ENCODE measurements at places on chromosomes 2 and 18. TPM values are rescaled to one million over a fixed set of nuclear protein-coding genes. Genes with fewer than 3 reads are reported as not detected.

- no peak for DNase-seq
These were observed 28.7 kb upstream of the LYPD6B start for GRCh38 chr2:149009576-149010461.

DNA sequence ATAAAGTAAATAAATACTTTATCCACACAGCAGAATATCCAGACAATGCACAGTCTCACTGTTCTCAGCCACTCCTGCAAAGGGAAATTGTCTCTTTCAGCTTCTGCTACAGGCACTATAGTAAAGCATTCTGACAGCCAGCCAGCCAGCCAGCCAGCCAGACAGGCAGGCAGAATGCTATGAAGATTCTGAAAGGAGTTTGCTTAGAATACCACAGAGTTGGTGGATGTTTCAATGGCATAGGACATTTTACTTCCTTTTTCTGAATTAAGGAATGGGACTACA is 116.1 kb upstream of the CYP26B1 start:
- DNase-seq: no peak

GRCh38 chr18:62808123-62808522 is 92.8 kb downstream of the PHLPP1 start:
- DNase-seq: no peak

DNA sequence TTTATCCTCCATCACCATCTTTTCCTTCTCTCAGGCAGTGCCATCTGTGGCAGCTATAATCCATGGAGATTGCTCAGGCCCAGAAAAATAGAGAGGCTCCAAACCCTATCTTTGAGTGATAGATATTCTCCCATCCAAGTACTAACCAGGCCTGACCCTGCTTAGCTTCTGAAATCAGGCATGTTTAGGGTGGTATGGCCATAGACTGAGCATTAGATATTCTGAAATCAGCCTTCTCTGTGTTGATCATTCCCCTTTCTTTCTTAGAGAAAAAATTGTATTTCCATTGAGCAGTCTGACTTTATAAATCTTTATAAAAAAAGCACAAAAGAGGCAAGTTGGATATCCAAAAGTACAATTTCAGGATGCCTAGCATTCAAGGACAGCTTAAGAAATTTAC is 131.5 kb upstream of the ACVR2A start:
- no peak for DNase-seq

GRCh38 chr2:110960954-110961353 is 159.8 kb upstream of the BCL2L11 start:
- no peak for DNase-seq

GRCh38 chr18:47345291-47345690 is 93.8 kb upstream of the SKOR2 start:
- DNase-seq: no peak

DNA sequence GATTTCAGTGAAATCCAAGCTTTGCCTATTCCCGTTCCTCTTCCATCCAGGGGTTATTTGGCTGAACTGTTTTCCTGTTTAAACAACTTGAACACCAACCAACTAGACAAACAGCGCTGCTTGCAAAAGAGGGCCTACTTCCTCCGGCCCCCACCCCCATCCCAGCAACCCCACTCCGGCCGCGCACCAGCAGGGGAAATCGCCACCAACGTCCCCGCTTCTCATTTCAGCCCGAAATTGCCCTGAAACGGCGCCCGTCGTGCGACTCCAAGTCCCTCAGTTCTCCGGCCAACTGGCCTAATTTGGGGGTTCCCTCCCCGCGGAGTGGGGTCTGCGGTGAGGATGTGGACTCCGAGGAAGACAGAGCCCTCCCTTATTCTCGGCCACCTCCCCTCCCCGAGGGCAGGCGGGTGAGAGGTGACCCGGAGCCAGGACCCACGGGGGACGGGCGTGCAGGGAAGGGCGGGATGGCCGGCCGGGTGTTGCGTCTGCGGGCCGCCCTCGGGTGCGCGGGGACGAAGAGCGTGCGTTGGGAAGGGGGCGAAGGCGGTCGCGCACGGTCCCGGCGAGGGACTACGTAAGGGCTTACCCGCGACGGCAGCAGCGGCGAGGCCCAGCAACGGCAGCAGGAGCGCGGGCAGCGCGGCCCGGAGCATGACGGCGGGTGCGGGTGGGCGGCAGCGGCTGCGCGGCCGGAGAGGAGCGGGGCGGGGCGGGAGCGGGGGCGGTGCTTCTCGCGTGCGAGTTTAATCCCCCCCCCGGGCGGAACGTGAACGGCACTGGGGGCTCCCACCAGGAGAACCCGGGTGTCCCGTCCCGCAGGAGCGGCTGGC is at the start of gene CD302:
CD302 (minus strand) TSS at position 666 of the 833 bp plus-strand sequence; CDS start at position 656, 10 bp downstream.
- DNase-seq: peak; percentile 85

GRCh38 chr2:171652416-171652785 is 34.9 kb upstream of the DYNC1I2 start:
- DNase-seq: no peak

- DNase-seq: peak; percentile 53
These were observed 87.3 kb upstream of the OTOS start for GRCh38 chr2:240227538-240228428.

DNA sequence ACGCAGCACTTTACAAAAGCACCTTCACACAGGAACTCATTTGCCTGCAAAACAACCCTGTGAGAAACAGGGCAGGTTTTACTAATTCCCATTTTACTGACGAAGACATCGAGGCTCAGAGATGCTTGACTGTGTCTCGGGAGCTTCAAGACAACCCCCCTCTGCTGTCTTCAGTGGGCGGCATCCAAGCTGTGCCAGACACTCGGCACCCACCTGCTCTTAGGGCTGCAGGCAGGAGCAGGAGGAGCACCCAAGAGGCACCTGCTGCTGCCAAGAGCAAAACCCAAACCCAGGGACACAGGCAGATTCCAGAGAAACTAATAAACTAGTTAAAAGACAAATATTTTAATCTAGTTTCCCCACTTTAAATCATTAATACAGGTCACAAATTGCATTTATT is 67.9 kb downstream of the PPP4R1 start:
- DNase-seq: no peak

GRCh38 chr2:30527411-30527810 is 80.4 kb downstream of the LCLAT1 start:
- DNase-seq: no peak

- DNase-seq: peak; percentile 81
These were observed 33.3 kb upstream of the KLF11 start for GRCh38 chr2:10009811-10010781.

- DNase-seq: no peak
These were observed 112.7 kb downstream of the LCLAT1 start for GRCh38 chr2:30559544-30560275.

GRCh38 chr18:57775937-57776336 is 27.2 kb downstream of the ATP8B1 start:
- DNase-seq: no peak

DNA sequence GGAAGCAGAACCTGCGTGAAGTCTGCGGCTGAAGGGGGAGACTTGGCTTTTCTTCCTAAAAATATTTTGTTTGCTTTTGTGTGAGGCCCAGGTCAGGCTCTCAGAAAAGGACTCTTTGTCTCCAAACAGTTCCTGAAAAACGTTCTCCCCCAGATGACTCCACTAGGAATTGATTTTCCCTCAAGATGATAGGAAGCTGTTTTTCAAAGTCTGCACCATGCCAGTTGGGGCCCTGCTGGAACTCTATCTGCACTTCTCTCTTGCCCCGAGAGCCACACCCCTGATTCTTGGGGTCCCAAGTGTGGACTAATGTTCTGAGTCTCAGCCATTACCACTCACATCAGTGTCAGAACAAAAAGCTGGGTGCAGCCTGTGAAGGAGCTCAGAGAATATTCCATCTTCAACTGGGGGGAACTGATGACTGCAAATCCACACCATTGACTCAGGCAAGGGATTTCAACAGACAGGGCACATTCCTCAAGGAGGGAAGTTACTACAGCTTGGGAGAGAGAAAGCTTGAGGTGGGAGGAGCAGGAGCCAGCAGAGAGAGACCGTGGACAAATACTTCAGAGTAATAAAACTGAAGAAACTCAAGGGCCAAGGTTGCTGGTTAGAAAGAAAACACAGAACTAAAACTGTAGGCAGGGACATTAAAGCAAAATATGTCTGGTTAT is 768.3 kb downstream of the RNF144A start:
- DNase-seq: no peak

- no peak for DNase-seq
These were observed 965.2 kb downstream of the BCL11A start for GRCh38 chr2:59588286-59588685.

DNA sequence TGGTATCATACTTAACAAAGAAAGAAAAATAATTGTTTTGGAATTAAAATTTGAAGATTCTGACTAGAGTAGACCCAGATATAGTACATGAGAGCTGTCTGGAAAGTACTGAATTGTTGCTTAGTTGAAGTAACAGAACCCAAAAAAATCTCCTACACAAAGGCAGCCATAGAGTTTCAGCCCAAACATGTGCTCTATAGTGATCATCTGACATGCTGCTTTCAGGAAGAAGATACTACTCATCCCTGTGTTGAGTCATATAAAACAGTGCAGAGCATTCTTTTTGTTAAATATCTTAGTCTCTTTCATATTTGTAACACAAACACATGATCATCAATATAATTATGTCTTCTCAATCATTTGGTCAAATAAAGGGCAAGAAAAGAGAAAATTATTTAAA is 84.8 kb upstream of the PTPRM start:
- DNase-seq: no peak

- no peak for DNase-seq
These were observed 361.8 kb upstream of the PIK3C3 start for GRCh38 chr18:41593171-41593675.

DNA sequence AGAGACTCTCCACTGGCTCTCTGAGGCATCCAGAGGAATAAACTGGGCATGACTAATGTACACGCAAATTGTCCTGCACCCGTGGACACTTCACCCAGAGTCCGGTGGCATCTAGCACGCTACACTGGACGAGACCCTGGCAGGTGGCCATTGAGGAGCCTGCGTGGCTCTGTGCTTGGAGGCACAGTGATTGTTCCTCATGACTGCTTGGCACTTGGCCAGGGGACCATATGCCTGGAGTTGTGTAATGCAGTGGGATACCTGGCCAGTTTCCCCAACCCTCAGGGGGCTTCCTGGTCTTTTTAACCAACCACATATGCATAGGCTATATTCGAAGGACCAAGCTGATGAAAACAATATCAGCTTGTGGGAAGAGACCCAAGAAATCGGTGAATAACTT is 66.6 kb downstream of the MTCL1 start:
- no peak for DNase-seq

DNA sequence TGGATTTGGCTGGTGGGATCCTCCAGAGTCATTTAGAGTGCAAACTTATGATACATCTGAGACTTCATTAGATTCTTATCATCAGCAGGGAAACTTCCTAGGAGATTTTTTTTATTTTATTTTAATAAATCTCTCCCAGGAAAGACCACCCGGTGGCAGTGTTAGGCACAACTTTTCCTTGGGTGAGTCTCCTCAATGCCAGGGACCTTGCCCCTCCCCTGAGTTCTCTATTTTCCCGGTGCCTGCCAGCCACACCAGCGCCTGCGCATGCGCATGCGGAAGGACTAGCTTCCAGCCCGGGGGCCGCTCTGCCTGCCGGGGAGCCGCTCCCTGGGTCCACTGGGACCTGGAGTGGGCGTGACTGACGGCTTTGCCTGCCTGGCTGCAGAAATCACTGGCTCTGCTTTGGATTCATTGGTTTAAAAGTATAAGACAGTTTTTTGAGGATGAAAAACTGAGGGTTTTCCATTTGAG is 86.6 kb downstream of the TMEM182 start:
- peak; percentile 90 for DNase-seq

DNA sequence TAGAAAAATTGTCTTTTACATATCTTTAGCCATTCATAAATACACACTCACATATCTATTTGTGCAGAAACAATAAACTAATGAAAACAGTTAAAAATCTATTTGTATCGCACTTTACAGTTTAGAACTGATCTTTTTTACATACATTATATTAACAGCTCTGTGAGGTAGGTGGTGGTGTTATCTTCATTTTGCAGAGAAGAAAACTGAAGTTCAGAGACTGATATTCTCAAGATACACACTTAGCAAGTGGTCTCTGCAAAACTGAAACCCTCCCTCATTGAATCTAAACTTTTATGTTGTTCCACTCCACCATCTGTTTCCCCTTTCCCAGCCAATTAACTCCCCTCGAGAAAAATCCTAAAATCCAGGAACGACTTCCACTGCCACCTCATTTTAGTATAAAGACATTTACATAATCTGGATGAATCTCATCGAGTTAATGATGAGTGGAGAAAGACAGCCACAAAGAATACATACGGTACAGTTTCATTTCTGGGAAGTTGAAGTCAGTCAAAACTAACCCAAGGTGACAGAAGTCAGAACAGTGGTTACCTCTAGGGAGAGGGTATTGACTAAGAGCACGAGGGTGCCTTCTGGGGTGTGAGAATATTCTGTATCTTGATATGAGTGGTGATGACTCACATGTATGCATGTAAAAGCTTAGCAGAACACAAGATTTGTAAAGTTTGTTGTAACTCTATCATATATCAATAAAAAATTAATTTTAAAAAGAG is 524.2 kb upstream of the TCF4 start:
- no peak for DNase-seq

Gene HOXD4
- total RNA-seq: 0.70 TPM

Gene LCT
- not detected for total RNA-seq

Gene EGR4
- not detected for total RNA-seq

Gene CDH2
- 367 TPM for total RNA-seq

Gene DUSP2
- 1.3 TPM for total RNA-seq

Gene CCDC141
- 162 TPM for total RNA-seq

Gene PER2
- total RNA-seq: 13.0 TPM

Gene LIMS4
- 4.5 TPM for total RNA-seq

Gene PXDN
- 27.5 TPM for total RNA-seq

Gene TTC31
- total RNA-seq: 11.2 TPM
